ENCODE measurements at places on chromosomes 7 and 10.

DNA sequence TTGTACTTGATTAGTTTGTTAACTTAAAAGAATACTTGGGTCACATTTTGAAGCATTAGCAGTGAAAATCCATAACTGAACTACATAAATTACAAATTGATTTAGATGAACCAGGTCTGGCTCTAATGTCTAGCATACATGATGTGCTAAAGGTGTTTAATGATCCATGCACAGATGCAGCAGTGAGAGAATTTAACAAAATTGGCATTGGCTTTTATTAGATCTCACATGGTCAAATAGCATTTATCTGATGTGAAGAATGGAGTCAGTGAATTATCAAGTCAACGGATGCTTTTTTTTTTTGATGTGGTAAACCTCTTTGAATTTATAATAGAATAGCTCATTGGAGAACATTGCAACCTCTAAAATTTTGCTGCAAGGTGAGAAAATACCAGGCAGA is 293.0 kb upstream of the POT1 start:
- DNase-seq, result no peak

DNA sequence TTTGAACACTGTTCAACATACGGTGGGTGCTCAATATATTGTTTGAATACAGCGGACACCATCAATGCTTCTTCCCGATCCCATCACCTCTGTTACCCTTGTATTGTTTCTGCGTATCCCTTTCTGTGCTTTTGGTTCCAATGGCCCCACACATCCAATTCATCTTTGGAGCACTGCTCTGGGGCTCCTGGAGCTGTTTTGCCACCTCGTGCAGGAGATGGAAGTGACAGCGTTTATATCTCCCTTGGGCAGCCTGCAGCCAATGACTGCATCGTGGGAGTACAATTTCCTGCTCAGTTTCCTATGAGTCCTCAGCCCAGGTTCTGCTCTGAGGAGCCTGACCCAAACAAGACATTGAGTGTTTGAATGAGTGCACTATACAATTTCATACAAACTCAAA is 50.2 kb upstream of the PIK3CG start:
- DNase-seq, result no peak

- no peak for DNase-seq
Observed at GRCh38 chr10:4062751-4063150, 277.7 kb upstream of the KLF6 start.

DNA sequence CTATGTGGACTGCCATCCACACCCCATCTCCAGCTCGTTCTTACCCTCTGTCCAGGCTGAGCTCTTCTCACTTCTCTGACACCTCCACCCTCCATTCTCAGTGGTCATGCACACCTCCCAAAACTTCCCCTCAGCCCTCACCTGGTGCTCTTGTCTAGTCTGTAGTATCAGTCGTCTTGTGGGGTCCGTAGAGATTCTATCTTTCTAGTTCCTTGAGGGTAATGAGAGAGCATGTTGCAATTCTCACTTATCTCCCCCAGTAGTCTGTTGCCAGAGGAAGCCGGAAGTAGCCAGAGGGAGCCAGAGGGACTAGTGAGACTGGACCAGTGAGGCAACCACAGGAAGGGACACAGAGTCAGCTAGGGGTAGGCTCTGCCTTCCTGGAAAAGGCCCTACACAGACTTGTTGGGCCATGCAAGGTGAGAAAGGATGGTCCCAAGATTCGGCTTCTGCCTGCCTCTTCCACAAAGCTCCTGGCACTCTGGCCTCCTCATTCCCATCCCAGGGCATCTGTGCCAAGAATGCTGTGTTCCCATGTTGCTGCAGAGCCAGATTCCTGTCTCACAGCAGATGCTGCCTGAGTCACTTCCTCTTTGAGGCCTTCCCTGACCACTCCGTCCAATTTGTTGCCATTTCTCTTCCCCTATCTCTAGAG is 50.6 kb upstream of the DUSP5 start:
- no peak for DNase-seq

GRCh38 chr7:14085901-14086300 is 96.4 kb upstream of the ETV1 start:
- no peak for DNase-seq

DNA sequence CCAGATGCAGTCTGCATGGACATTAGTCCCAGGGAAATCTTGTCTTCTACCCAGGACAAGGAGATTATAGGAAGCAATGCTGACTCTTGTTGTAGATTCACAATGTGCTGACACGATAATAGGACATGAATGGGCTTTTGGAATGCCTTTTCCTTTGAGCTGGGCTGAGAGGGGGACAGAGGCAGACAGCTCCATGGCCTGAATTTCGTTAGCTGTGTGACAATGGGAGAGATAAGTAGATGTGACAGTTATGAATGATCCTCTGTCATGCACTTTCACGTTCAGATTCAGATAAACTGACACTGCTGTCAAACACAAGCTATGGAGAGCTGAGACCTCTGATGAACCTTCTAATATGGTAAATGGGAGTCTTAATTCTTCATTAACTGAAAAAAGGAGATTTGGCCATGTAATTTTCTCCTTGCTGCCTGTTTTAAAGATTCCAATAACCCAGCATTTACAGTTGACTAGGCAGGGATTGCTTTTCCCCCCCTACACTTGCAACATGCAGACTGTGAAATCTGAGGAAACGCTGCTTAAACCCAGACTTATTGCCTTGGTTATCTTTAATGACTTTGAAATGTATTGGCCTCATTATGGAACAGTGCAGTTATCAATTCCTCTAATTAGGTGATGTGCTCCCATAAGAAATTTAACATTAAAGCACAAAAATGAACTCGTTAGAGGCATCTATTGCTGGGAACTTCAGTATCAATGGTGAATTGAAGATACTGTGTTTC is 669.3 kb downstream of the AUTS2 start:
- no peak for DNase-seq

DNA sequence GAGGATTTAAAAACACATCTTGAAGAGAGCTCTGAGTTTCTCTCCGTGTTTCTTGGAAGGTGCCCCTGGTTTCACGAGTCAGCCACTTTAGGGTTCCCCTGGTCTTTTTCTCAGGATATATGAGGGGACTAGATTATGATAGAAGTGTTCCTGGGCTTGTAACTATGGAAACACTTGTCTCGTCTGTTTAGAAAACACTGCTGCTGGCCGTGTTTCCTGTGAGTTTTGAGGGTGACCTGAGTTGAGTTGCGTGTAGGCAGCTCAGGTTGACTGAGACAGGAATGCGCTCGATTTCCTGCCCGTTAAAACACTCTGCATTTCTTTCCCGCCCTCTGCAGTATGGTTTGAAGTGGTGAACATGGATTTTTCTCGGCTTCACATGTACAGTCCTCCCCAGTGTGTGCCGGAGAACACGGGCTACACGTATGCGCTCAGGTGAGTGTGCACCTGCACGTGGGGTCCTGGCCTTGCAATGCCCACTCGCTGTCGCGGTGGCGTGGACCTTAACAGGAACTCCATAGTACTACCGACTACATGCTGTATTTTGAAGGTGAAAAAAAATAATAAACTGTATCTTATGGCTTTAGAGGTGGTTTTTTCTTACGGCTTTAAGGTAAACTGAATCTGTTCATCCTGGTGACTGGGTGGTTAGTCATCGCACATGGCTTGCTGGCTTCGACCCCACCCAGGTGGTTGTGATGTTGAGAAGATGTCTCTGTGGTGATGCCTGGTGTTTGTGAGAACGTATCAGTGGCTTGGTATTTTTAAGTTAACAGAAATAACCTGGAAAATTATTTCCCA is at the start of gene SUN1:
TSS of gene SUN1 (plus strand) at position 310 of the 801 bp plus-strand sequence. CDS start at position 359, 49 bp downstream.
- DNase-seq, result peak; percentile 87

- DNase-seq, result no peak
Observed at GRCh38 chr7:66630531-66630930, 1.9 kb downstream of the KCTD7 start.

DNA sequence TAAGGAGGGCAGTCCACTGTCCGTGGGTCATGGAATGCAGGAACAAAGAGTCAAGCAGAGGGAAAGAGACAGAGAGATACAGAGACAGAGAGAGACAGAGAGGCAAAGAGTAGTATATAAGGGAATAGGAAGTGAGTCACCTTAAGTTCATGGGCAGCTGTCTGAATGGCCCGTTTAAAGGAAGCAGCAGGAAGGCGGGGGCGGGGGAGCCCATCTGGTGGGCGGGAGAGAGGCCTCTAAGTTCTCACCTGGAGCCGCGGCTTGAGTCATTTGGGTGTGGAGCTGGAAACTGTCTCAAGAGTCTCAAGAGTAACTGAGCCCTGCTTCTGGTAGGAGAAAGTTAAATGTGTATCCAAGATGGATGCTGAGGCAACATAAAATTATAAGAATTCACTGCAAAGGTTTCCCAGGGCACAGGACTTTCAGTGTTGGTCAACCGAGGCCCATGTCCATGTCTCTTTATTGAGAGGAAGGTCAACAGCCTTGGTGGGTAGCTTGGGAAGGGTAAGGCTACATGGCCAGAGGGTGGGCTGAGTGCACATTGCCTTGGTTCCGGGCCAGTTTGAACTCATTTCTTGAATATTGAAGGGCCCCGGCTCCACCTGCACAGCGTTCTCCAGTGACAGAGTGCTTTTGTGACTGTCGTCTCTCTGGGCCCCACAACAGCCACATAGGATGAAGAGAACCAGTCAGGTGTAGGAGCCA is 85.5 kb upstream of the CACUL1 start:
- no peak for DNase-seq

DNA sequence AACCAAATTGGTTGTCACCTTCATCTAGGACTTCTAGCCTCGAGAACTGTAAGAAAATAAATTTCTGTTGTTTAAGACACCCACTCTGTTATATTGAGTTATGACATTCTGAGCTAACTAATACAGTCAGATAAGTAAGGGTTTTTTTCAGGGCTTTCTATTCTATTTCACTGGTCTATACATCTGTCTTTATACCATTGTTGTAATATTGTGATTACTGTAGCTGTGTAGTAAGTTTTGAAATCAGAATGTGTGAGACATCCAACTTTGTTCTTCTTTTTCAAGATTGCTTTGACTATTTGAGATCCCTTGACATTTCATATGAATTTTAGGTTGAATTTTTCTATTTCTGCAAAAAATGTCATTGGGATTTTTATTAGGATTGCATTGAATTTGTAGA is 7.5 kb downstream of the IFIT1 start:
- no peak for DNase-seq

DNA sequence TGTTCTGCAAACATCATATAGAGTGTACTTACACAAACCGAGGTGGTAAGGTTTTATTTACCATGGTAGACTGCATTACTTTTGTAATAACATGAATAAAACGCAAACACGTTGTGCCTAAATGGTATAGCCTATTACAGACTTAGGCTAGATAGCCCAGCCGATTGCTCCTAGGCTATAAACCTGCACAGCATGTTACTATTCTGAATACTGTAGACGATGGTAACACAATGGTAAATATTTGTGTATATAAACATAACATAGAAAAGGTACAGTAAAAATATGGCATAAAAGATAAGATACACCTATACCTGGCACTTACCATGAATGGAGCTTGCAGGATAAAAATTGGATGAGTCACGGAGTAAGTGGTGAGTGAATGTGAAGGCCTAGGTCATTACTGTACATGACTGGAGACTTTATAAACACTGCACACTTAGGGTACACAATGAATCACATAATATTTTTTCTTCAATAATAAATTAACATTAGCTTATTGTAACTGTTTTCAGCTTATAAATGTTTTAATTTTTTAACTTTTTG is 16.3 kb downstream of the AKR1D1 start:
- no peak for DNase-seq

DNA sequence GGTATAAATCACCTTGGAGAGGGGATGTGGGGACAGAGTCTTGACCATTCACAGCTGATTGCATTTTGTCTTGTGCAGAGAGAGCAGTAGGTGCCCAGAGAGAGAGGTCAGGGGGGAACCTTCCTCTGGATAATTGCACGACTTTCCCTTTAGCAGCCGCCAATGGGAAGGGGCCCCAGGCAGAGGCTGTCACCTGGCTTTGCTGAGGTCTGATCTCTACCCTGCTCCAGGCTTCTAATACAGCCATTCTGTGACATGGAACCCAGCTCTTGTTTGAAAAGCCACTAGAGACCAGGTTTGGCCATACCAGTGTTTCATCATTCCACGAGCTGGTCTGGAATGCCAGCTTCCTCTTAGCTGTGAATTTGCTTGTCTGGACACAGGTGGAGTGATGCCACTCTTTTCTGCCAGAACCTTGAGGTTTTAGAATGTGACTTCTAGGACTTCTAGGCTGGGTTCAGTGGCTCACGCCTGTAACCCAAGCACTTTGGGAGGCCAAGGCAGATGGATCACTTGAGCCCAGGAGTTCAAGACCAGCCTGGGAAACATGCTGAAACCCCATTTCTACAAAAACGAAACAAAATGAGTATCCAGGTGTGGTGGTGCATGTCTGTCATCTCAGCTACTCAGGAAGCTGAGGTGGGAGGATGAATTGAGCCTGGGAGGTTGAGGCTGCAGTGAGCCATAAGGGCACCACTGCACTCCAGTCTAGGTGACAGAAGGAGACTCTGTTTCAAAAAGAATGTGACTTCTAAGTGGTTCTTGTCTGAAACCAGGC is 159.9 kb downstream of the CAMK1D start:
- no peak for DNase-seq

DNA sequence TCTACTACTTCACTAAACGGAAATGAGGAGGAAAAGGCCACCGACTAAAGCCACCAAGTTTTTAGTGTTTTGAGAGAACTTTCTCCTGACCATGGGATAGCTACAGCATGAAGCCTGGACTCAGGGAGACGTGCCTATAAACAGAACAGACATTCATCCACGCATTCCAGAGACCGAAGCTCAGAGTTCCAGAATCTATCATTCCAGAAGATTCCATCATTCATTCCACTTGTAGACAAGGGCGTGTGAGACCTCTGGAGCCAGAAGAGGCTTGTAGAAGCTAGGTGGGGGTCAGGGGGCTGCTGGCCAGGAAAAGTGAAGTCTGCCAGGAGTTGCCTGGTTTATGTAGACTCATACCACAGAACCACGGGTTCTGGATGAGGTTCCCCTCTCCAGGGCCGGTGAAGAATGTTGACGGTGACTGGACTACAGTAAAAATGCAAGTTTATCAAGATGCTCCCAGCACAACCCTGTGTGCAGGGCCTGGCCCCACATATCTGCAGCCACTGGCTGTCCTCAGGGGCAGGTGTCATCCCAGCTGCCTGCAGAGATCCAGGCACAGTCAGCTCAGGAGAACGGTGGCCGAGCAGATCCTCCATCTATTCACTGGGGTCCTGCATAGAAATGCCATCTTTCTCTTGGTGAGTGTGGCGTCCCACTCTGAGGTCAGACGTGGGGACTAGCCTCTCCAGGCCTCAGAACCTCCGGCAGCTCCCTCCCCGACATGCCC is 215.7 kb downstream of the USP6NL start:
- no peak for DNase-seq

DNA sequence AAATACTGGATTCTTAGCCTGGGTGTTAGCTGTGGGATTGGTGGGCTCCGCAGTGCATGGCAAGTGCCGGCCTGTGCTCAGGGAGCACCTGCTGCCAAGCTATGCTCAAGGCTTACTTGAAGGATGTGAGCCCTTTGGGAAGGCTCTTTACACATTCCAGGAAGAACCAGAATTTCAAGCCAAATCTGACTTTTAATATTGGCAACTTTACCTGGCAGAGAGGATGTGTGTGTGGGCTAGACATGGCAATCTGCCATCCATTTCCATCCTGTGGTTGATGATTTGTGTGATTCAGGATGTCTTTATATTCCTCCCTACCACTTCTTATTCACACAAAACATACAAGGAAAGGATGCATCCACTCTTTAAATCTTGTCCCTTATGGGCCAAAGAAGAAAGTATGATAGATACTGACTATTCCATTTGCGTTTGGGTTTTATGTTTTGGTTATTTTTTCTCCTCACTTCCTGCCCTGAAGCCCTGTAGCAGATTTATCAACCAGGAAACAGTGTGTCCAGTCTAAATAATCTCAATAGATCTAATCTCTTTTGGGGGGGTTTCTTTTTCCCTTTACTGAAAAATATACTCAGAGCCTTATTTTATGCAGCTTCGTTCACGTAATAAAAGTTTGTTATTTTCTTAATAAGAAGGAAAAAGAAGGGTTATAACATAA is 247.1 kb downstream of the COBL start:
- DNase-seq, result peak; percentile 44

GRCh38 chr7:131544449-131545301 is 11.8 kb downstream of the PODXL start:
- DNase-seq, result no peak
